ENCODE measurements at places on chromosomes 16 and 17.

DNA sequence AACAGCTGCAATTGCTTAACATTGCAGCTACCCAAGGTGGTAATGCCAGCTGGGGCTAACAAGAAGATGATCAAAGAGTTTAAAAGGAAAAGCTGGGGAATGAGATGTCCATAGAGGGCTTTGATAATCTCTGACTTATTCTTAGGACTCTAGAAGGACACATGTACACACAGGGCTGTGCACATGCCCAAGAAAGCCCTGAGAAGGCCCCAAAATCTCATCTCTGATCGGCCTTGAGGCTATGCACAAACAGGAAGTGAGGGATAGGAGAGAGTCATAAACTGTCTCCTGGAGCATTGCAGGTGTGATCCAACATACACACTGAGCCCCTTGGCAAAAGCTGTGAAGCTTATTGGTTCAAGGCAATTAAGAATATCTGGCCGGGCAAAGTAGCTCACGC is 17.2 kb upstream of the RABEP1 start:
- DNase-seq = no peak

DNA sequence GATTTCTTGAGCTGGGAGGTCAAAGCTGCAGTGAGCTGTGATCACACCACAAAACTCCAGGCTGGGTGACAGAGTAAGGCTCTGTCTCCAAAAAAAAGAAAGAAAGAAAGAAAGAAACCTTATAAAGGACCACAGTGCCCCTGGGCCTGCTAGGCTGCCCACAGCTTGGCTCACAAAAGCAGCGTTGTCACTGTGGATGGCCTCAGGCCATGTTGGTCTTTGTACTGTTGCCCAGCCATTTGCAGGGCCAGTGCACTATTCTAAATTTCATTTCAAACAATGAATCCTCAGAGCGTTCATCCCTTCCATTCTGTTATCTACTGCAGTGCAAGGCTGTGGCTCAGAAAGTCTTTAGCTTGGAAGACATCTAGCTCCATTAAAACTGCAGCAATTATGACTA is 208.4 kb downstream of the SLC39A11 start:
- no peak for DNase-seq

GRCh38 chr16:68005786-68006286 is 6.6 kb upstream of the DPEP2 start:
- DNase-seq = peak; percentile 38

DNA sequence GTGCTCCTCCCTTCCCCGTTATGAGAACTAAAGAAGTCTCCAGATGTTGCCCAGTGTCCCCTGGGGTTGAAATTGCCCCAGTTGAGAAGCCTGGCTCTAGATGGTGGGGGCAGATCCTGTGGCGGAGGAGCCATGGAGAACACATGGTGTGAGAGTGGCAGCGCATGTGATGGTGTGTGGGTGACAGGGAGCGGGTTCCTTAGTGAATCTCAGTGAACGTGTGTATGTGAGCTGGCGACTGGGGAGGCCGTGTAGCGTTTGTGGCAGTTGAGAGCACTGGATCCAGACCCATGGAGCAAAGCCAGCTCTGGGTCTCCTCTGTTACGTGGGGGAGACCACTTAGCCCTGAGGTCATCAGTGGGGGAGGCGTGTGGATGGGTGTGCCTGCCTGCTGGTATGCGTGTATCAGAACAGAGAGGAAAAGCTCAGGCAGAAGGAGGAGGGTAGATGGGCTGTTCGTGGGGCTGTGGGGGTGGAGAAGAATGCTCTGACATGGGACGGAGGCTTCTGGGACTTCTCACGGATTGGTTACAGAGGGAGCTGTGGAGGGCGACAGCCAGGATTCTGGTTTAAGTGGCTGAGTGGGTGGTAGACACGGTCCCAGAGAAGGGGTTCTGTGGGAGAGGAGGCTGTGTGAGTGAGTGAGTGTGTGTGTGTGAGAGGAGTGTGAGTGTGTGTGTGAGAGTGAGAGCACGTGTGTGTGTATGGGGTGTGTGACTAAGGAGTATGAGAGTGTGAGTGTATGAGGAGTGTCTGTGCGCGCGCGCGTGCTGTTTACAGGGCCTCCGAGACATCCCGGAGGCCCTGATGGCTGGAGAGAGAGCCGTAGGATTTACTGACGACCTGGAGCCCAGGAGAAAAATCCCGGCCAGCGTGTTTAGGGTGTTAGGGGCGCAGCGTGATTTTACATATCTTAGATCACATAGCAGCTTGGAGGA is 193.8 kb downstream of the SNX29 start:
- DNase-seq = no peak

All from effector memory CD8-positive, alpha-beta T cell (primary cell).